Lower leg skin (tissue), 4 donors: ENCODE measurements at places on chromosomes 1 and 21.
A peak's percentile ranks its signal among the peaks of the same experiment; 100 is the strongest.

DNA sequence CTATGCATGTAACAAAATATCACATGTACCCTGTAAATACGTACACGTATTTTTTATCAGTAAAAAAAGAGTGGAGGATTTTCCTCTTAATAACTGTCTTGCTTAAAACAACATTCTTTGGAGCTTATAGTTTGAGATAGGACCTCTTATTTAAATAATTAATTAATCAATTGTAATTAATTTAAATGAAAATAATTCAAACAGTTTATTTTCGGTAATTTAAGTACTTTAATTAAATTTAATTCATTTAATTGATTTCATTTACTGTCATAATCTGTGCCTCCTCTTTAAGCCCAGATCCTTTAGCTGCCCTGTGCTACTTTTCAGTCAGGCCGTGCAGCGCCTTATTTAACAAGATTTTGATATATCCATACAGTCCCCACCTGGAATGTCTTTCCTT, 427.0 kb downstream of the HLX start:
- no peak for DNase-seq

- peak; percentile 81 for DNase-seq
Measured at GRCh38 chr1:228037401-228038386, 30.9 kb downstream of the WNT3A start.

- DNase-seq, result no peak
Measured at GRCh38 chr1:175690298-175690697, 53.1 kb downstream of the TNR start.

- no peak for DNase-seq
Measured at GRCh38 chr1:58573705-58574591, 3.1 kb downstream of the TACSTD2 start.

DNA sequence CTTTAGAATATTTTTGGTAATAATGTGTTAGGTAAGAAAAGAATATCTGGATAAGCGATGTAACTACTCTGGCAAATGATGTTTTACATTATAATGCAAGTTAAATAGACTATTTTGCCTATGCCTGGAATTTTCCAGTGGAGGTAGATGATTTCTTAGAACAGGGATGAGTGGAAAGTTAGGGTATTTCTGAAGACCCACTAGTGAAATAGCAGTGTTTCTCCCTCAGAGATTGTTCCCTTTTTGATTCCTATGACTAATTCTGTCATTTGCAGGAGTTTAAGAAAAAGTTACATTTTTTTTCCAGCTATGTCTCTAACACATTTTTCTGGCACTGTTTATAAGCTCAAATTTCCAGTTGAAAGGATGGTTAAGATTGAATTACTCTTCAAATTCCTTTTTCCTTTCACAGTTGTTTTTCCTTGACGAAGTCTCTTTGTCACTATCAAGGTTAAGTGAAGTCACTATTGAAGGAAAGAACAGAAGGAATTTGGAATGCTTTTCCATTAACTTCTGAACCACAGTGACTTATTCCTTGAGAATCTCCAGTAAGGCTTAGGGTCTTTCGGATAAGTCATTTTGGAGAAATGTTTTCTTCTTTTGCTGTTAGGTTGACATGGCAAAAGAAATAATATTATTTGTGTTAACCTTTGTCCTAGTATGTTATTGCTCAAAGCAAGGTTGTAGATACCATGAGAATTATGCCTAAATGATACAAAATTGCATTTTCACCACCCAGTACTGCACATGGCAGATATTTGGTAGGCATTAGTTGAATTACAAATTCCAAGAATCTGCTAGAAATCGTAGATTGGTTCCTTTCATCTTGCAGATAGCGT, 42.9 kb upstream of the ZNF326 start:
- DNase-seq, result no peak

DNA sequence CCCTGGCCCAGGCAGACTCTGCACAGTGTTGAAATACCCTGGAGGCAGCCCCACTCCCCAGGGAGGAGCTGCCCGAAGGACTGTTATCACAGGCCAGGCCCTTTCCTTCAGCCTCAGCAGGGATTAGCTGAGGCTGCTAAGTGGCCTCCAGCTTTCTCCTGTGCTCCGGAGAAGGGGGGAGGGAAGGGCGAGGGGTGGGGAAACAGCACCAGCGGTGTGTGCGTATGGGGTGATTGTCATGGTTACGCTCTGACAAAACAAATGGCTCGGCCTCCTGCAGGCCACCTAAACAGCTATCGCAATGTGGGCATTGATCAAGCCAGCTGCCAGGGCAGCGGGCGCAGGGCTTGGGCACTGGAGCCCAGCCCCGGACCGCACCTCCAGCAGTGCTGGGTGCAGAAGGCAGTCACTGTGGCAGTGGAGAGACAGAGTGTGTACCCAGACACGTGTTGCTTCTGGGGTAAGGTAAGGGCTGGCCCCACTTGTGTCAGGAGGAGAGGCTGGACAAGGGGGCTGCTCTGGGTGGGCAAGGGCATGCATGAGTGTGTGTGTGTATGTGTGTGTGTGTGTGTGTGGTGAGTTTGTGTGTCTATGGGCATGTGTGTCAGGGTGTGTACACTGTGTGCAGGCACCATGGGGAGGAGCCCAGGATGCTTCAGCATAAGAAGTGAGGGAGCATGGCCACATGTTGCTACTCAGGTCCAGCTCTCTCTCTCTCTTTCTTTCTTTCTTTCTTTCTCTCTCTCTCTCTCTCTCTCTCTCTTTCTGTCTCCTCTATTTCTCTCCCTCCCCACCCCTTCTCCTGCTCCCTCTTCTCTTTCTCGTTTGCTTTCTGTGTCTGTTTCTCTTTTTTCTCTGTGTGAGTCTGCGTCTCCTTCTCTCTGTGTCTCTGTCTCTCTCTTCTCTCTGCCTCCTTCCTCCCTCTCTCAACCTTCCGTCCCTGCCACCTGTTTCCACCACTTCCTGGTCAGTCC, at the start of gene VWA5B1:
VWA5B1 (plus strand) TSS at position 252 of the 974 bp plus-strand sequence. CDS start 19,727 bp downstream, outside the sequence.
- no peak for DNase-seq

GRCh38 chr1:202234331-202235002, 40.9 kb downstream of the LGR6 start:
- no peak for DNase-seq

DNA sequence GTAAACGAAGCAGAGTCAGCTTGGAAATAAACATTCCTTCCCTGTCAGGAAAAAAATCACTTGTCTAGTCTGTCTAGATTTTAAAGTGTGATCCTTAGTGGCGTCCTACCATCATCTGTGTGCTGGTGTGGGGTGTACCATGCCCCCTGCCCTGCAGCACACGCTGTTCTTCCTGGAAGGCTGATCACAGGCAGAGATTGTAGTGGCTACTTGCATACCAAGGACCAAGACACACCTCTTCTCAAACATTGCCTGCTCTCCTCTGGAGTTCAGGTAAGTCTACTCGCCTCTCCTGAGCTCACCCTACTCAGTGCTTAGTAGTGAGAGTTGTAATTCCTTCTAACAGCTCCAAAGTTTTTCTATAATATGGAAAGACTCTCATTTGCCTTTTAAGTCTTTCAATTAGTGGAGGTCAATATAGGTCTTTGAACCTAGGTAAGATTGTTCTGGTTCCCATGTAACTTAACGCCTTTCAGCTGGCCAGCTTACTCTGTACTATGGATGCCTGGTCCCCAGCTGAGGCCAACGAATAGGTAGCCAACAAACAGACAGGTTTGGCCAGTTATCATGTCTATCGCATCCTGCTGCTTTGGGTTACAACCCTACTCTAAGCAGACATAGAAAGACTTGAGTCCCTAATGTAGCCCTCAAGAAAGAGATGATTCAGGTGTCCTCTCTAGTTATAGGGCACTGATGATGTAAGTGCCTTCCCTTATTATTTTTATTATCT, 55.4 kb downstream of the XCL1 start:
- DNase-seq, result no peak

GRCh38 chr1:185895208-185895900, 161.2 kb downstream of the HMCN1 start:
- DNase-seq, result no peak

- DNase-seq, result no peak
Measured at GRCh38 chr1:67451356-67451755, 21.2 kb upstream of the SERBP1 start.

DNA sequence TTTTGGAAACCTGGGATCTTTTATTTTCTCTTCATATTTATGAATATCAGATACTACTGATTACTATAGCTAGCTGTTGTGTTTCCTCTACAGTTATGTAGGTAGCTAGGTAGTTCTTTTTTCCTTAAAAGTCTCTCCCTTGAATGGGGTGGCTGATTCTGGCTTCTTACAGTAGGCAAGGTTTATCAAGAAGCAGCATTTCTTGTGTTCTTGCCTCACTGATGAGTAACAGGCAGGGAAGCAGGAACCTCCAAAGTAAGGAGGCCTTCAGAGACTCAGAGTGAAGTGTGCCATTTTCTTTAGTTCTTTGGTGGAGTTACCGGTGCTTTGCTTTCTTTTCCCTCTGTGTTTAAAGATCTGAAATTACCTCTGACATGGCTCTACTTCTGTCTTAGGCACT, 56.0 kb downstream of the ZMYM4 start:
- no peak for DNase-seq

DNA sequence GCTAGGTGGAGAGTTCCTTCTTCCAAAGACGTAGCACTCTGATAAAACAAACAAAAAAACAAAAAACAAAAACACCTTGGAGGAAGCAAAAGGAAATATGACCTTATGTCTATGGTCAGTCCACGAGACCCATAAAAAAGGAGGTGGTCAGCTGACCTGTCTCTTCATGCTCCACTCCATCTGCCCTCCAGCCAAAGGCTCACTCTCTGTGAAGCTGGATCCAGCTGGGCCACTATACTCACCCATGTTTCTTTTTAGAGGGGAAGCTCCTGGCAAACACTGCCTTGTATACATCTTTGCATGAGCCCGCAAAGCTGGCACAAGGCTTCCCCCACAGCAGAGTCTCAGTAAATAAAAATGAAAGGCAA, 126.1 kb upstream of the CACHD1 start:
- DNase-seq, result no peak

DNA sequence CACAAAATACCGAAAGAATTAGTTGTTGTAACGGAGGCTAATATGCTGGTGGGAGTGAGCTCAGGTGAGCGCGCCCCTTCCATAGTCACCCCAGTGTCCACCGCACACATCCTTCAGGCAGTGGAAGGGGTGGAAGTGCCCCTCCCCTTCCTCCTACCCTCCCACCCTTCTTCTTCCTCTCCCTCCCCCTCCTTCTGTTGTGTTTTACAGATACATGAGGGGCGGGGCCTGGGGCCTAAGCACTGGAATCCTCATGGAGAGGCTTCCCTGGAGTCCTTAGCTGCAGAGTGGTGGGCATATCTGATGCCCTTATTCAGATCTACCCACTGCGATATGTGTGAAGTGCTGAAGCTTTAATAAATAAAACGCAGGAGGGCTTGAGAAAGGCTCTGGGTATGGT, 10.3 kb upstream of the ADARB1 start:
- no peak for DNase-seq

DNA sequence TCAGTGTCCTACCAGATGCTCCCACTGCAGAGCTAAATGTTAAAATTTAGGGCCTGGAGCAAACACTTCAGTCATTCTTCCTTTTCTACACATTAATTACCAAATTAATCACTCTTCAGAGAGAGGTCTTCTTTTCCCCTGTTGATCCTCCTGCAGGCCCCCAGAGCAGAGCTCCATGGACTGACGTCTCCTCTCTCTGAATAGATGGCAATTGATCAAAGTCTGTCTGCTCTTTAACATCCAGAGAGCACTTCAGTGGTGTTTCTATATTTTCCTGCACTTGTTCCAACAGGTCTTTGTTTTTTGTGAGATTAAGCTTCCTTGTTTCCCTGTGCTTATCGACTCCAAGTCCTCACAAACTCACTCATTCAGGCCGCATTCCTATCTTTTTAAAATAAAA, 239.3 kb downstream of the SIPA1L2 start:
- DNase-seq, result no peak

- peak; percentile 91 for DNase-seq
Measured at GRCh38 chr1:231040019-231040799, at the start of gene FAM89A. Gene FAM89A (minus strand): TSS chr1:231040254. CDS start chr1:231040211, 43 bp downstream.

DNA sequence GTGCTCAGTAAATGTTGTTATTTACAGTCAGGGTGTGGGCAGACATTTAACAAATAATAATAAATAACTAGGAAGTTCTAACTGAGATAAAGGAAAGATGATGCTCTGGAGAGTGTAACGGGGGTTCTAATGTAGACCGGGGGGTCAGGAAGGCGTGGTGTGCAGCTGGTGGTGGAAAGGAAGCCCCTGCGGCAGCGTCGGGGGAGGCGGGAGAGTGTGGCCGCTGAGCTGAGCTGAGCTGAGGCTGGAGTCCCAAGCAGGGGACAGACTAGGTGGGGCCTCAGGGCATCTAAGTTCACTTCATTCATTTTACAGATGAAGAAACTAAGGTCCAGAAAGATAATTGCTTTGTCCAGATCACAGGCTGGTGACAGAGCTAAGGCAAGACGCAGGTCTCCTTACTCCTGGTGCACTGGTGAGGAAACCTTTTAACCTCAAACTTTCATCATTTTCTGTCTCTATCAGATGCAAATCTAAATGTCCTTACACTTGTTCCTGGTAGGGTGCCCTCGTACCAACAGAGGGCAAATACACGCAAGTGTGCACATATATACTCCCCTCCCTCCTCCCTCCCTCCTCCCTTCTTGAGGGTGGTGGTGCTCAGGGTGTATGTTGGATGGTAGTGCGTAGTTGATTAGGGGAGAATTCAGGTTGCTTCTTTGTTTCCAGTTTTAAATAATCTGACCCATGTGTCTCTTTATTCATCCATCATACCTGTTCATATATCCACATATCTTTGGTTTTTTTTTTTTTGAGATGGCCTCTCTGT, 44.1 kb downstream of the KIF26B start:
- no peak for DNase-seq

GRCh38 chr1:230125141-230125540, 58.1 kb downstream of the GALNT2 start:
- no peak for DNase-seq

GRCh38 chr1:55040083-55040932, 960 bp downstream of the PCSK9 start:
- peak; percentile 76 for DNase-seq

GRCh38 chr1:229059671-229060539, 211.0 kb upstream of the RAB4A start:
- DNase-seq, result no peak

DNA sequence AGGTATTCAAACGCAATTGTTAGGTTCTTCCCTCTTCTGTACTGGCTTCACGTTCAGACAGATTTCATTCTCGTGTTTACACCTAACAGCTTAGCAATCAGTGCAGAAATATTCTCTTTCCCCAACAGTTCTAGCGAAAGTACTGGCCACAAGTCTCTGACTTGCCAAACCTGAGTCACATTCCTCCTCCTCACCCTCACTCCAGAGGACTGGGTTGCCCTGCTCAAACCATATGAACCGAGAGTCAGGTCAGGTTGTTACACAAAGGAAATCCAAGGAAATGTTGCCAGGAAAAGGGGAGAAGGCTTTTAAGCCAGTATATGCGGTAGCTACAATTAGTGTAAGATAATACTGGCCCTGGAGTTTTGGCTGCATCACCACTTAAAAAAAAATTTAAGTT, 282.5 kb downstream of the RGS7 start:
- DNase-seq, result no peak

GRCh38 chr1:83086346-83086745, 912.6 kb downstream of the TTLL7 start:
- DNase-seq, result no peak

- no peak for DNase-seq
Measured at GRCh38 chr1:102693345-102693744, 415.0 kb downstream of the COL11A1 start.

DNA sequence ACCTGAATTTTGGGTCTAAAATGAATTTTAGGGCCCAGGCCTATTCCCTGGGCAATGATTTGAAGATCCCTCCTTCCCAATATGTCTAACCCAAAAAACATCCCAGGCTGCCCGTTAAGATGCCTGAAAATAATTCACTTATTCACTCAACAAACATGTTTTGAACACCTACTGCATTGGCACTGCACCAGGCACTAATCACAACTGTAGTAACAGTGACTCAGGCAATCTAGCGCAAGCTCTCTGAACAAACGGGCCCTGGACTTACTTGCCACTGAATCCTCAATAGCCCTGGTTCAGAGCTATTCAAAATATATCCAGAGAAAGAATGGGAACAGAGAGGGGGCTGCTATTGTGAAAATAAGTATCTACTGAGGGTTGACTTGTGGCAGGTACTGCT, 4.2 kb downstream of the CD244 start:
- peak; percentile 7 for DNase-seq
